Activated T-helper 2 cell treated with anti-CD3 and anti-CD28 coated beads, Interferon-gamma antibody, Interleukin-2, Interleukin-4, amounts not matched to agents 10 μg/mL and 5 μg/mL and 100 μg/mL, durations not matched to agents 14 hours and 24 hours and 36 hours (primary cell): ENCODE measurements at places on chromosomes 5 and 9. TPM values are rescaled to one million over a fixed set of nuclear protein-coding genes. Genes with fewer than 3 reads are reported as not detected.

The RLN2 gene
- total RNA-seq, result 1.4 and 1.7 TPM in 2 replicates

The PCDHB2 gene
- 0.11 and 0.25 TPM in 2 replicates for total RNA-seq

The ENTREP1 gene
- not detected in 2 replicates for total RNA-seq

The LCN10 gene
- 1.2 and 1.7 TPM in 2 replicates for total RNA-seq

The TEX48 gene
- total RNA-seq, result 0.41 and 0.68 TPM in 2 replicates

The PCDHGA7 gene
- total RNA-seq, result 0.16 and 0.30 TPM in 2 replicates

The SNCAIP gene
- not detected in 2 replicates for total RNA-seq

The CXCL14 gene
- total RNA-seq, result not detected in 2 replicates

The ADAMTS19 gene
- total RNA-seq, result not detected in 2 replicates

The CCDC187 gene
- total RNA-seq, result 0.02 TPM in 1 of 2 replicates, not detected in the other

The CFAP157 gene
- total RNA-seq, result 0.18 TPM in 1 of 2 replicates, not detected in the other

The UAP1L1 gene
- total RNA-seq, result 20.0 and 22.3 TPM in 2 replicates

The TEK gene
- not detected in 2 replicates for total RNA-seq

The ECSCR gene
- total RNA-seq, result 1.0 and 1.7 TPM in 2 replicates

The FGF1 gene
- total RNA-seq, result not detected in 2 replicates

The PCBD2 gene
- total RNA-seq, result 13.3 and 14.1 TPM in 2 replicates

The LCN9 gene
- not detected in 2 replicates for total RNA-seq

The FNIP1 gene
- total RNA-seq, result 18.1 and 18.8 TPM in 2 replicates

The SPRY4 gene
- 0.64 TPM in 2 replicates for total RNA-seq

The ARL14EPL gene
- total RNA-seq, result not detected in 2 replicates

The F12 gene
- 3.5 and 5.8 TPM in 2 replicates for total RNA-seq

The FUT7 gene
- 0.21 TPM in 1 of 2 replicates, not detected in the other for total RNA-seq

The FAM169A gene
- total RNA-seq, result 1.9 and 2.1 TPM in 2 replicates

The PALM2AKAP2 gene
- 0.57 TPM in 1 of 2 replicates, not detected in the other for total RNA-seq

The ECM2 gene
- not detected in 2 replicates for total RNA-seq

The C9orf153 gene
- total RNA-seq, result 0.34 and 0.41 TPM in 2 replicates

The FAM221B gene
- not detected in 2 replicates for total RNA-seq

The PRUNE2 gene
- 0.27 and 0.53 TPM in 2 replicates for total RNA-seq

The FOXI1 gene
- not detected in 2 replicates for total RNA-seq

The SAXO1 gene
- not detected in 2 replicates for total RNA-seq

The SEMA6A gene
- 0.67 TPM in 1 of 2 replicates, not detected in the other for total RNA-seq

The SLC6A7 gene
- not detected in 2 replicates for total RNA-seq
